SW 1271 (cell line): ENCODE measurements at places on chromosomes 1 and 21.

- DNase-seq, result no peak
Measured at GRCh38 chr1:246444617-246445016, 62.5 kb downstream of the SMYD3 start.

GRCh38 chr1:102435483-102435882, 438.8 kb upstream of the OLFM3 start:
- no peak for DNase-seq

- no peak for DNase-seq
Measured at GRCh38 chr1:1299686-1300351, 7.9 kb downstream of the ACAP3 start.

DNA sequence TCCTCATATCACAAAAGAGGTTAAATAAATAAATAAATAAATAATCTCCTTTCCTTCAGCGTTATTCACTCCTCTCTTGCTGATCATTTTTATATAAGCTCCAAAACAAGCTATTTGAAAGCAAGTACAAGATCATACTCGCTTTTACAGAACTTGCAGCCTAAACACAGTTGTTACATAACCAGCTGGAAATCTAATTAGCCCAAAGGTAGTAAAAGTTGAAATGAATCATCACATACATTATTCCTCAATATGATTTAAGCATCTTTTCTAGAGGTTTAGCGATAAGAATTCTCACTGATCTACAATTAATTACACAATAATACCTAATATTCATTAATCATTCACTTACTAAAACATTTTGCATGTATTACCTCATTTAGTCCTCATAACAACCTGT, 160.2 kb downstream of the COP1 start:
- no peak for DNase-seq

DNA sequence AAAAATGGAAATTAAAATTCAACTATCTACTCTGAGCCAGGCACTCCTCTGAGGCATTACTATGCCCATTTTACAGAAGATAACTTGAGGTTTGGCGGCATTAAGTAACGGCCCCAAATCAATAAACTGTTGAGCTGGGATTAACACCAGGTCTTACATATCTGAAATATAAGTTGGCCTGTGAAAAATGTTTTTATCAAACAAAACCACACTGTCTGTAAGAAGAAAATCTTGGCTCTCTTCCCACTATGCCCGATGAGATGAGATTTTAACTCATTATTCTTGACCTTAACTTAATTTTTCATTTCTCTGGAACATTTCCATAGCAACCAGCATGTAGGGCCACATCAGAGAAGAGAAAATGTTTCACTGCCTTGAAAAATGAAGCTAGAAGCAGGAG, 21.8 kb downstream of the RC3H1 start:
- DNase-seq, result no peak

GRCh38 chr1:172460177-172460576, 16.3 kb upstream of the PIGC start:
- DNase-seq, result no peak

DNA sequence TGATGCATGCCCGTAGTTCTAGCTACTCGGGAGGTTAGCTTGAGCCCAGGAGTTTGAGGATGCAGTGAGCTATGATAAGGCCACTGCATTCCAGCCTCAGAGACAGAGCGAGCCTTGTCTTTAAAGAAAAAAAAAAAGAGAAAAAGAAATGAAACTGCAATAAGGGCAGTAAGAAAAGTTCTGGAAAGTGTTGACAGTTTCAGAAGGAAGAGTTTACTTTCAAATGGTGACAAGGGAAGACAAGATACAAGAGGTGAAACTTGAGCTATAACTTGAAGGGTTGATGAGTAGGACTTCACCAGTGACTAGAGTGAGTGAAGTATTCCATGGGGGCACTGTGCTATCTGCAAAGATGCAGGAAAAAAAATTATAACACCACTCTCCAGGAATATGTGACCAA, 125.0 kb downstream of the AKT3 start:
- DNase-seq, result no peak

GRCh38 chr21:42025376-42026081, 15.4 kb upstream of the ZBTB21 start:
- no peak for DNase-seq

GRCh38 chr1:226512076-226512728, 36.4 kb upstream of the STUM start:
- no peak for DNase-seq

DNA sequence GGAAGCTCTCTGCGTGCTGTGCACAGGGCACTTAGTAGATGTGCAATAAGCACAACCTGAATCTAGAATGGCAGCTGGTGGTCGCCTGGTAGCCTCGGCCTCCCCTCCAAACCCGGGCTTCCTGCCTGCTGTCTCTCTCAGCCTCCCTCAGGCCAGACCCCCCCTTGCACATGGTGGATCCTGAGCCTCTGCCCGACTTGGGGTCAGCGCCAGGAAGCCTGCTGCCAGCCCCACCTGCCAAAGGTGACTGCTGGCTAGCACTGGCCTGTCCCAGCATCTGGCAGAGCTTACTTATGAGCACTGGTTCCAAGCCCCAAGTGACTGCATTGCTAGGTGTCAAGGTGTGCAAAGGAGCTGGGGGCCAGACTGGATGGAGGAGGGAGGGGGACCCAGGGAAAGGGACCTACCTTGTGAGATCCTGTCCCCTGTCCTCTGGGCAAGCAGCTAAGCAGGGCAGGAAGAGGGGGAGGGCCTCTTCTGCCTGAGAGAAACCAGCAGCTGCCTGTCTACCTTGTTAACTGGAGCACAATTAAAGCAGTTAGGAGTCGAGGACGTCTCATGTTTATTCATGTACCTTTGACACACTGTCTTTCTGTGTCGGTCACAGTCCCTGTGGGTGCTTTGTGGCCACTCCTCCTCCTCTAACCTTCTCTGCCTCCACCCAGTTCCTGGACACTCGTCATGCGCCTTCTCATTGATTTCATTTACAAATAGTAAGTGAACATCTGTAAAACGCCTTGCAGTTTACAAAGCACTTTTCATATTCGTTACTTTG, 100.9 kb downstream of the DDX20 start:
- no peak for DNase-seq

- no peak for DNase-seq
Measured at GRCh38 chr1:27504588-27505419, 14.8 kb upstream of the WASF2 start.

- no peak for DNase-seq
Measured at GRCh38 chr1:99004254-99004860, 304 bp downstream of the PLPPR5 start.

- no peak for DNase-seq
Measured at GRCh38 chr1:25731148-25731547, 68.8 kb upstream of the SELENON start.

- DNase-seq, result no peak
Measured at GRCh38 chr1:21847223-21848205, 35.4 kb downstream of the LDLRAD2 start.

GRCh38 chr1:11967028-11967547, 13.2 kb upstream of the MFN2 start:
- DNase-seq, result peak; percentile 47

- DNase-seq, result peak; percentile 41
Measured at GRCh38 chr1:39639305-39640130, at the start of gene HEYL. TSS of gene HEYL (minus strand) at chr1:39639643. CDS start at chr1:39639625, 18 bp downstream.

GRCh38 chr1:7667625-7668218, 103.4 kb upstream of the VAMP3 start:
- DNase-seq, result peak; percentile 26
